ENCODE measurements at places on chromosomes 2 and 18. TPM values are rescaled to one million over a fixed set of nuclear protein-coding genes. Genes with fewer than 3 reads are reported as not detected.

Gene VWC2L
- total RNA-seq = not detected

Gene CRYGD
- not detected for total RNA-seq

Gene CAPN14
- total RNA-seq = not detected

Gene TMEM198
- total RNA-seq = 1.2 TPM

Gene STEAP3
- 47.6 TPM for total RNA-seq

Gene TEX44
- total RNA-seq = not detected

Gene HAAO
- not detected for total RNA-seq

Gene TNS1
- total RNA-seq = 8.2 TPM

Gene KYNU
- total RNA-seq = 380 TPM

Gene UGT1A7
- total RNA-seq = 4.4 TPM

Gene ASB18
- not detected for total RNA-seq

Gene TUBA3E
- not detected for total RNA-seq

Gene SERPINB13
- total RNA-seq = not detected

Gene OTX1
- 3.5 TPM for total RNA-seq

Gene SCN9A
- total RNA-seq = 5.1 TPM

Gene ACVR1C
- not detected for total RNA-seq

Gene DAPL1
- total RNA-seq = not detected

Gene SERPINB11
- not detected for total RNA-seq

Gene REEP1
- total RNA-seq = 1.3 TPM

Gene TXNDC2
- 0.21 TPM for total RNA-seq

Gene DNAJC5G
- total RNA-seq = not detected

Gene AQP12B
- not detected for total RNA-seq

Gene KCNIP3
- total RNA-seq = 1.0 TPM

Gene DSG3
- total RNA-seq = 0.02 TPM

Gene RIT2
- not detected for total RNA-seq

Gene ORC2
- 14.2 TPM for total RNA-seq

Gene CFC1
- not detected for total RNA-seq

Gene HES6
- total RNA-seq = 7.8 TPM

Gene CD226
- total RNA-seq = 0.06 TPM

Gene ERFE
- total RNA-seq = 8.0 TPM

Gene PLGLB1
- 1.1 TPM for total RNA-seq

Gene STON1
- total RNA-seq = not detected

Gene GPR35
- 0.40 TPM for total RNA-seq

Gene SYT4
- total RNA-seq = not detected

Gene DSG1
- total RNA-seq = not detected

Gene TWIST2
- 18.6 TPM for total RNA-seq

Gene CNGA3
- total RNA-seq = not detected

Gene ANTXR1
- total RNA-seq = 112 TPM
